Mesenteric fat pad (tissue), 1 donor: ENCODE measurements at places on chromosomes 11 and 22.

DNA sequence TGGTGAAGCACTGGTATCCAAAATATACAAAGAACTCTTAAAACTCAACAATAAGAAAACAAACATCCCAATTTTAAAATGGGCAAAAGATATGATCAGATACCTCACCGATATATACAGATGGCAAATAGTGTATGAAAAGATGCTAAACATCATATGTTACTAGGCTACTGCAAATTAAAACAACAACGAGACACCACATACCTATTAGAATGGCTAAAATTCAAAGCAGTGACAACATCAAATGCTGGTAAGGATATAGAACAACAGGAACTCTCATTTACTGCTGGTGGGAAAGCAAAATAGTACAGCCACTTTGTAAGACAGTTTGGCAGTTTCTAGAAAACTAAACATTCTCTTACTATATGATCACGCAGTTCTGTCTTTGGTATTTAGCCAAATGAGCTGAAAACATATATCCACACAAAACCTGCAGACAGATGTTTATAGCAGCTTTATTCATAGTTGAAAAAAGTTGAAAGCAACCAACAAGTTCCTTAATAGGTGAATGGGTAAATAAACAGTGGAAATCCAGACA, 38.5 kb downstream of the SIK3 start:
- DNase-seq = no peak

GRCh38 chr22:19149047-19149883, 827 bp downstream of the GSC2 start:
- DNase-seq = no peak

DNA sequence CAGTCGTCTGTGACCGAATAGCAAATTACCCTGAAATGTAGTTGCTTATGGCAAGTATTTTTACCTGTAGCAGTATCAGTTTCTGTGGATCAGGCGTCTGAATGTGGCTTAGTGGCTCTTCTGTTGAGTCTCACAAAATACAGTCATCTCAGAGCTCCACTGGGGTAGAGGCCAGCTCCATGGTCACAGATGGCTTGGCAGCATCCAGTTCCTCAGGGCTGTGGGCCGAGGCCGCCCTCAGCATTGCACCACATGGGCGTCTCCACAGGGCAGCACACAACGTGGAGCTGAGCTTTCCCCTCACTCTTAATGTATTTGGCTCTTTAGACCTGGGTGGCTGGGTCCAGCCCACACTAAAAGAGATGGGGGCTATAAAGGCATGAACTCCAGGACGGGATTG, 57.8 kb downstream of the SBF1 start:
- DNase-seq = no peak

- DNase-seq = no peak
These were observed 393 bp downstream of the CYB561A3 start for GRCh38 chr11:61361237-61361740.
